ENCODE measurements at places on chromosomes 7 and 10.

- DNase-seq: no peak
These were observed 78.9 kb downstream of the VOPP1 start for GRCh38 chr7:55493408-55493807.

- no peak for DNase-seq
These were observed 1.4 kb downstream of the IDE start for GRCh38 chr10:92572362-92573090.

DNA sequence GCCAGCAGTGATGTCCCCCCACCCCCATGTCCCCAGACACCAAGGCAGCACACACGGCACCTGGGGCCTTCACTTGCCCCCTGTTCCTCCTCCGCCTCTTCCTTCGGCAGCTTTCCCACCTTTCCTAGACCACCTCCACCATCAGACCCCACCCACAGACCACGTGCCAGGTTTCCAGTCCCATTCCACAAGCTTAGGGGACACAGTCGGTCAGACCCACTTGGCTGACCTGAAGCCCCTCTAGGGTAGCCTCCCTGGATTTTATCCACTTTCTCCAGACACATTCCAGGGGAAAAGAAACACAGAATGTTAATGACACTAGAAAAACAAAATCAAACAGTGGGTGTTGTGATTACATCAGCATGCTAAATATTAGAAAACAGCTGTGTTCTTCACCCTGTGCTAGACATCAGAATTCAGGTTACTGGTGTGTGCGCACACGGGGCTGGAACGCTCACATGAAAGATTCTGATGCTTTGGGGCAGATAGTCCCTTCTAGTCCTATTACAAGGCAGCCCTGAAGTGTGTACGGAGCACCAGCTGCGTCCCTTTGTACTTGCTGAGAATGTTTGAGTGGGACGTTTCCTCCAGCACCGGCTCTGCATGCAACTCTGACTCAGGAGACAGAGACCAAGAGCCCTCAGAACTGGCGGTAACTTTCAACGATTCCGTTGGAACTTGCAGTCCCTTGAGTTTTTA is 75.5 kb upstream of the PPP2R2D start:
- DNase-seq: no peak

- no peak for DNase-seq
These were observed 29.5 kb downstream of the PLEKHA8 start for GRCh38 chr7:30057741-30058140.

- no peak for DNase-seq
These were observed 25.9 kb upstream of the MAT1A start for GRCh38 chr10:80315391-80315790.

- no peak for DNase-seq
These were observed 1.6 kb downstream of the OLAH start for GRCh38 chr10:15045380-15045779.

- DNase-seq: no peak
These were observed 867.0 kb upstream of the SORCS1 start for GRCh38 chr10:108031505-108031904.
